NCI-H1436 (cell line): ENCODE measurements at places on chromosomes 2 and 18.

DNA sequence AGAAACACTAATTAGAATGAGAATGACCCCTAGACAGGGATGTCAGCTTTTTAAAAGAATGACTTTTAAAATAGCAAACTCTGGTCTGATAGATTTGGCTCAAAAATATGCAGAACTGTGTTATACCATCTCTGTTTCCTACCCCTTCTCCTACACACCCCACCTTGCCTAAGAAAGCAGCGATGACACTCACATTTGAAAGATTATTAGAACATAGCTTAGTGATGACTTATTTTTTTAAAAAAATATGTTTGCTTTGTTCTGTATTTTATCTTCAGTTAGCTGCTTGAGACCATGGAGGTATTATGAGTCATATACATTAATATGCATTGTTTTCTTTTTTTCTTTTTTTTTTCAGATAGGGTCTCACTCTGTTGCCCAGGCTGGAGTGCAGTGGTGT, 176.7 kb upstream of the TPO start:
- no peak for DNase-seq

- DNase-seq = no peak
These were observed 300.3 kb upstream of the GULP1 start for GRCh38 chr2:187991389-187991788.

DNA sequence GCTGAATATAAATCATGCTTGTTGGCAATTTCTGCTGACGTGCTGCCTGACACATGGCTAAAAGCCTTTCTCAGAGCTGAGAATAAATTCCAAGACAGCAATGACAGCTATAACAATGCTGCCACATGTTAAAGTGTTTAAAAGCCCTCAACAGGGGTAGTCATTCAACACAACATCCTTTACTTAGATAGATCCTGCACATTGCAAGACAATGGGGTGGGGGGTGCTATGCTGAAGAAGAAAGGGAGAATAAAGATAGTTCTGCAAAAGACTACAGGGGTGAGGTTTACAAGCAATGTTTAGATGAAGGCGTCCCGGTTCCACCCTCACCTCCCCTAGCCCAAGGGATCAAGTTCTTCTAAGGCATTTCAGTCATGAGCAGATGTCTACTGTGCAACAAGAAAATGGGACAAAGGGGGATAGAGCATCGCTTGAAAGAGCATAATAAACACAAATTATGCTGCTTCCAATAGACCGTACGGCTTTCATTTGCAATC, 291.0 kb upstream of the ACVR2A start:
- DNase-seq = no peak

GRCh38 chr2:237540223-237540775, 26.1 kb upstream of the PRLH start:
- no peak for DNase-seq

DNA sequence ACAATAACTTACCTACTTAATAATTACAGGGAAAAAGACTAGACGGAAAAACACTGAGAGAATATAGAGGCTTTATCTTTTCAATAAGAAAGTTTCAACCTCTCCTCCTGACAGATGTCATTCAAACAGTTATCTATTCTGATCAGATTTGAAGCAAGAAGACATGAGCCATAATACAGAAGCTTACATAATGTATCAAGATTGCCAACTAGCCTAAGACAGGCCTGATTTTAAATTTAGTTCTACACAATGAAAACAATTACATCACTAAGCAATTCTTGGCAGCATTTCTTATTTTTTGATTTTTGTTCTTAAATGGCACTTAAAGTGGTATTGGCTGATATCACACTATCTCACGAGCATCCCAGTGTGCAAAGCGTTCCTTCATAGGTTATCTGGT, 41.6 kb downstream of the GPR155 start:
- DNase-seq = no peak

DNA sequence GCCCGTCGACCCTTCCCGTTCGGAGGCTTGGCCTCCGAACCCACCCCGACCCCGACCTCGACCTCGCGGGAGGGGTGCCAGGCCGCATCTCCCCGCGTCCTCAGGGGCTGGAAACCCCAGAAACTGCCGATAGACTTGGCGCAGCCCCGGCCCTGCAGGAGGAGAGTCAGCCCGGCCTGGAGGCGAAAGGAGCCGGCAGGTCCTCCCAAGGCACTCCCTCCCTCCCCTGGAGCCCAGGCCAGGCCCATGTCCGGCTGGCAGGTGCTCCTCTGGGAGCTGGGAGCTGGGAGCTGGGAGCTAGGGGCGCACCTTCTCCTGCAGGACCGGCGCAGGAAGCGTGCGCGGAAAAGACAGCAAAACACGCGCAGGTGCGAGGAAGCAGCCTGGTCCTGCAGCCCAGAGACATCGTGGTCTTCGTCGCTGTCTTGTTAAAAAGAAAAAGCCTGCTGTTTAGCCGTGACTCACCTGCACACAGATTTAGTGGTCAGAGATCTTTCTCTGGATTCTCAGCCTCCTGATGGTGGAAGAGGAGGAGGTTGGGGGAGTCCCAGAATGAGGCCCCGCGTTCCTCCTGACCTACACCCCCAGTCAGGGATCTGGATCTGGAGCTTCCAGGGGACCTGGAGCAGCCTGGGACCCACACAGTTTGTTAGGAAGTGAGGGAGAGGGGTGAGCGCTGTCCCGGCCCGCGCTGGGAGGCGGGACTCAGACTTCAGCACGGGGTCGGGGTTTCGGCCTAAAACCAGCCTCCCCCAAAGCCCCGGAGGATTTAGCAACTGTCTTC, 660 bp upstream of the MBP start:
- no peak for DNase-seq

DNA sequence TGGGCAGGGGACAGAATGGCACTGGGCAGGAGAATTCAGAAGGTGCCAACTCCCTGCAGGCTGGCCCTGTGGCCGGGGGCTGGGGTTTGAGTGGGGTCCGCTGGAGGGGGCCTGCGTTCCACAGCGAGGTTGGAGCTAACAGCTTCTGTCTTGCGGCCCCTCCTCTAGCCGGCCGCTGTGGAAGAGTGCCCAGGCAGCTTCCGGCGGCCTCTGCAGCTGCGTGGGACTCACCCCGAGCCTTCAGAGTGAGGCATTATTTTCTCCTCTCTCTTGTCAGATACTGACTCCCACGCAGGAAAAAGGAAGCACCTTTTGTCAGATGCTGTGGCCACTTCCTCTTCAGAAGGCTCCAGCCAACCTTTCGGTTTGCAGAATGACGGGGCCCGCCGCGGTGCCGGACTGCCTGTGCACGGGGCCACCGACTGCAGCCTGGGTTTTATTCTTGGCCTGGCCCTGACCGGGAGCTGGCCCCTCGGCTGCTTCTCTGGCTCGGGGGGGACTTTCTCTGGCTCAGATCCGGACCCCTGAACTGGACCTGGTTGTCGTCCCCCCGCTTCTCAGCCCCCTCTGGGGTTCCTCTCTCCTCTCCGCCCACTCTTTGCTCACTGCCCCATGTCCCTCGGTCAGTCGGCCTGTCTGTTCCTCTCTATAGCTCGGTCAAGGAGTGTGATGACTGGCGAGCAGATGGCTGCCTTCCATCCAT, 40.1 kb downstream of the ARHGAP25 start:
- DNase-seq = no peak

- no peak for DNase-seq
These were observed 245.7 kb downstream of the TWIST2 start for GRCh38 chr2:239093542-239093941.

- no peak for DNase-seq
These were observed 94.4 kb upstream of the SATB2 start for GRCh38 chr2:199552141-199552540.

- no peak for DNase-seq
These were observed 2.1 kb downstream of the SERPINB10 start for GRCh38 chr18:63909870-63910269.

DNA sequence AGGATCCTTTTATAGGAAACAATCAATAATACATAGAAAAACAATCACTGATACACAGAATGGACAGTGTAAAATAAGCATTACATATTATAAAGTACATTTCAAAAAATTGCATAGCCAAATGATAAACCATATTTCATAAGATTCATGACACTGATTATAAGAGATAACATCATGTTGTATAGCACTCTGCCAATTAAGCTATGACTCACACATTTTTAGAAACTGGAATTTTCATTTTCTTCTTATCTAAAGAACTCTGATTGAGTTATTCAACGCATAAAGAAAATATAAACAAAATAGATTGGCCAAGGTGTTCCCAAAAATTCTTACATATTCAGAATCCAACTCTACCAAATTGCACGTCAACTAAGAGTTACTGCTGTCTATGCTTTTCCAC, 5.9 kb downstream of the EPB41L3 start:
- DNase-seq = no peak

DNA sequence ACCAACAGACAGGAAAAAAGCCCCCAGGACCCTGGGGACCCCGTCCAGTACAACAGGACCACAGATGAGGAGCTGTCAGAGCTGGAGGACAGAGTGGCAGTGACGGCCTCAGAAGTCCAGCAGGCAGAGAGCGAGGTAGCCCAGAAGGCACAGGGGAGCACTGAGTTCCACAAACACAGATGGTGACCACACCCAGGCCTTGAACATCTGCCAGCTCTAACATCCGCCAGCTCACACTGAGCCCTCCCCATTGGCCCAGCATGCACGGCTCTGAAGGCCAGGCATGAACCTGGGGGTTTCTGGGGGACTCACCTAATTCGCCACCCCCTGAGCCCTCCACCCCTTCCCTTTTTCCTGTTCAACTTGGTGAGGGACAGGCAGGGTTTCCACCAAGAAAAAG, 25.6 kb upstream of the PRLH start:
- DNase-seq = no peak

DNA sequence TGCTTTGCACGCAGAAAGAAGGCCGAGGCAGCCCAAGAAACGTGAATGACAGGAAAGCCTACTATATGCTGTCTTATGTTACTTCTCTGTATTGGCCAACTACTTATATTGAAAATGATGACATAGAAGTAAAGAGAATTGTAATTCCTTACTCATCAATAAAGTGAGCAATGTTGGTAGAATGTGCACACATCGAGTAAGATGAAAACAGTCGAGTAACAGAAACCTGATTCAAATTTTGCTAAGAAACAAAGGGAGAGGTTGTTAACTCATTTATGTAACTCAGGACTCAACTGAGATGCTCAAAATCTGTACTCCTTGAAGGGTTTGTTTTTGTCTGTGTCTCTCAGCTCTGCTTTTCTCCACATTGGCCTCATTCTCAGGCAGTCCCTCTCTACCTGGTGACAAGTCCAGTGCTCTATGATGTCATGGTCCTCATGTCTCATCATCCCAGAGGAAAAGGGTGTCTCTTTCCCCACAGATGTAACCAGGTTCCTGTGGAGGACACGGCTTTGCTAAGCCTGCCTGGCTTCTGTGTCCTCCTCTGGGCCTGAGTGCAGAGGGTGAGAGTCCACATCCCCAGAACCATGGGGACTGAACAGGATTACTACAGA, 30.3 kb upstream of the CCDC93 start:
- DNase-seq = no peak

- DNase-seq = peak; percentile 92
These were observed 350.7 kb upstream of the SYT4 start for GRCh38 chr18:43627848-43628530.

- DNase-seq = no peak
These were observed 14.0 kb downstream of the ARMC9 start for GRCh38 chr2:231212329-231212845.

GRCh38 chr2:11663427-11663826, 6.6 kb downstream of the NTSR2 start:
- DNase-seq = no peak

- DNase-seq = no peak
These were observed 57.8 kb upstream of the CYP26B1 start for GRCh38 chr2:72205504-72205881.

DNA sequence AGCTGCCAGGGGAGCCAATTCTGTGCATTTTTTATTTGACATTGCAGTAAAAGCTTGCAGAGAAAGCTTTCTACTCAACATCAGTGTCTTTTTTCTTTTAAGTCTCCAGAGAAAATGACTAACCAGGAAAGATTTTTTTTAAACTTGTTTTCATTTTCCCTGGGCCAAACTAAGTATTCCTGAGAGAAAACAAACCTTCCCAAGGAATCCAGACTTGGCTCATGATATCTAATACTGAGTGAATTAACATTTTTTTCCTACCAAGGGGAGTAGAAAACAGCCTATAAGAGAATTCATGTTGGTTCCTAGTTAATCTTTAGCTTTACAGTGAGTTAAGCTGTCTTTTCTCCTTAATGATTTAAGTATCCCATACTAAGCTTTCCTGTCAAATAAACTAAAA, 46.7 kb downstream of the DAPL1 start:
- no peak for DNase-seq

DNA sequence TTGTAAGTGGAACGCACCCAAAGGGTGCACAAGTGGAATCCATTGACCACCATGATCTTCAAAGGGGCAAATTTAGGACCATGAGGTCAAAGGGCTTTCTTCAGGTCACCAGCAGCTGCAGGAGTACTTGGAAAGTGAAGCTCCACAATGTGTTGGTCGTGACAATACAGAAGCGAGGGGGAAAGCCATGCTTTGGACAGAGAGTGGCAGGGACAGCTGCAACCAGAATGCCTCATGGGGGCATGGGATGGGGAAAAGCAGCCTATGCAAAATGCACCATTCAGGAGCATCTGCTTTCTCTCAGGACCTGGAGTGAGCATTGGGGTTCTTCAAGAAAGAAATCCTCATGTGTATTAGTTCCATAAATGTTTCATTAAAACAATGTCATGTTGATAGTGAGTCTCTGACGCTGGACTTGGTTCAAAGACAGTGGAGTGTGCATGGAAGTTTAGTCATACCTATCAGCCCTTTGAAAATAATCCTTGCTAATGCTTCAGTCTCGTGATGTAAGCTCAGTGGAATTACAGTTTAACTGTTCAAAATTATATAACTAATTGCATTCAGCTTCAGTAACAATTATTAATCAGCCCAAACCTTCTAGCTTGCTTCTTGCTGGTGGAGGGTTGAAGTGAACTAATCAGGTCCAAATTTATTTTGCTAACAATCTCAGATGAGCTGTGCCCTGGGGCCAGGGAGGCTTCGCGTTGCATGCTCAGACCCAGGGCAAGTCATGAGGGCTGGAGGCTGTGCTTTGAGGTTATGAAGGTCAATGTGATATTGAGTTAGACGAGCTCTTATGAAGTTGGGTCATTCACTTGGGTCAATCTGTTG, 41.6 kb downstream of the ACKR3 start:
- DNase-seq = no peak

- DNase-seq = no peak
These were observed 14.9 kb downstream of the DPP4 start for GRCh38 chr2:162058973-162059668.

DNA sequence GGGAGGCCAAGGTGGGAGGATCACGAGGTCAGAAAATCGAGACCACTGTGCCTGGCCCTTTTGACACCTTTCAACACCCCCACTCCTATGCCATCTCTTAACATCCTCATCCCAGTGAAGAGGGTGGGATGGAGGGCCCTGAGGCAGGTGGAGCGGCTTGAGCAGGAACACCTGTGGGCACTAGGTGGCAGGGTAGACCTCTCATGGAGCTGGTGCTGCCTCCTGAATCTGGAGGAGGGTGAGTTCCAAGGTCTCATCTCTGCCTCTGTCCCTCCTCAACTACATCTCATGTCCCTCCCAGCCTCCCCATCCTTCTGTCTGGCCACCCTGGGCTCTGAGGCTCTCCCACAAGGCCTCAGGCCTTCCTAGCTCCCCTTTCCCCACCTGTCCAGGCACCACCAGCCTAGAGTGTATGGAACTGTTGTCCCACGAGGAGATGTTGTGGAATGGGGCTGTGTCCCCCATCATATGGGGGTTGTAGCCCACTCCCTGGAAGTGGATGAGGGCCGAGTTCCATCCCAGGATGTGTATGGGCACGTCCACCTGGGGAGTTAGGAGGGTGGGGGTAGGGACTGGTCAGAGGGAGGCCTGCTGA, 17.0 kb upstream of the CRYBA2 start:
- DNase-seq = peak; percentile 31
